ENCODE measurements at places on chromosomes 11 and 22. TPM values are rescaled to one million over a fixed set of nuclear protein-coding genes. Genes with fewer than 3 reads are reported as not detected.
A peak's percentile ranks its signal among the peaks of the same experiment; 100 is the strongest.

- peak; percentile 96 for DNase-seq
Measured at GRCh38 chr11:130897262-130898182, 18.8 kb downstream of the SNX19 start.

- DNase-seq, result no peak
Measured at GRCh38 chr11:109870297-109870696, 222.9 kb upstream of the ZC3H12C start.

PPME1 gene
- 57.2 TPM for polyA plus RNA-seq

DCHS1 gene
- 8.7 TPM for polyA plus RNA-seq

OR4A16 gene
- polyA plus RNA-seq, result not detected
